ENCODE measurements at places on chromosomes 4 and X. TPM values are rescaled to one million over a fixed set of nuclear protein-coding genes. Genes with fewer than 3 reads are reported as not detected.

DNA sequence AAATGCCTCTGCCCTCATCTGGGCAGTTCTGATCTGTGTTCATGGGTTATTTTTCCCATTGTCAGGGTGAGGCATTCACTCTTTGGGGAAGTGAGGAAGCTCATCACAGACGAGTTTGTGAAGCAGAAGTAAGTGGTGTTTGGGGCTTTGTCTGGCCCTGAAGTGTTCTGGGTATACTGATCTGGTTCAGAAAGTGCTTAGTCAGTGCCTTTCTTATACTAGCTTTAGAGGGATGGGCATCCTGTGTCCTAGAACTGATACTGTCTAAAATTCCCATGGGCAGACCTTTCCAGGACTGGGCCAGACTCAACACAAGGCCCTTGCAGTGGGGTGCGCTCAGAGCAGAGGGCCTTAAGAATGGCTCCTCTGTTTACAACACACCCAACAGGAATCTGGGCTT, 6.4 kb downstream of the TRO start:
- no peak overlapping the region for H3K4me3 ChIP-seq
- H3K27ac ChIP-seq = no peak overlapping the region
- no peak for DNase-seq
- no peaks in the 10 kb centered on the region for H3K27me3 ChIP-seq

The USP17L24 gene
- total RNA-seq = not detected

- H3K36me3 ChIP-seq = no peaks in the 10 kb centered on the region
- DNase-seq = no peak
- no peak overlapping the region for H3K27ac ChIP-seq
- H3K27me3 ChIP-seq = no peaks in the 10 kb centered on the region
- no peak overlapping the region for H3K4me3 ChIP-seq
Measured at GRCh38 chrX:46317163-46317562, 228.1 kb downstream of the ZNF674 start.

The GYPB gene
- not detected for total RNA-seq

GRCh38 chr4:39548425-39549067, 21.3 kb upstream of the UGDH start:
- no peaks in the 10 kb centered on the region for H3K36me3 ChIP-seq
- H3K4me3 ChIP-seq = no peak overlapping the region
- no peaks in the 10 kb centered on the region for H3K27me3 ChIP-seq
- peaks cover 6% of the 10 kb centered on the region for H3K4me1 ChIP-seq

The ZNF718 gene
- 19.5 TPM for total RNA-seq

DNA sequence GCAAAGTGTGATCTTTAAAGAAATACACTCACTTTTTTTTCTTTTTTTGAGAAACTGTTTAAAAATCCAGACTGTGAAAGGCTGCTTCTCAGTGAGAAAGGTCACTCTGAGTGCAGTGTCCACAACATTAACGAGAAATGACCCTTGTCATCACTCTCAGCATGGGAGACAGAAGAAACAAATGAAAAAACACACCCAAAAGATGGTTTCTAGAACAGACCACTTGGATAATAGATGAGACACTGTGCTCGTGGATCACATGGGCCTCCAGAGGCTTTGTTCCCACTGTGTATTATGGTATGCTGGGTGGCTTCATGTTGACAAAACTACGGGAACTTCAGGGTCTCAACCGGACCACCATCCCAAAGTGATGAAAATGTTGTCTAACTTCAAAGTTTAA, 64.9 kb downstream of the NEUROG2 start:
- no peak for DNase-seq
- H3K4me1 ChIP-seq = no peaks in the 10 kb centered on the region
- H3K27me3 ChIP-seq = no peaks in the 10 kb centered on the region
- H3K36me3 ChIP-seq = no peaks in the 10 kb centered on the region
- H3K4me3 ChIP-seq = no peak overlapping the region

The CLNK gene
- total RNA-seq = not detected

DNA sequence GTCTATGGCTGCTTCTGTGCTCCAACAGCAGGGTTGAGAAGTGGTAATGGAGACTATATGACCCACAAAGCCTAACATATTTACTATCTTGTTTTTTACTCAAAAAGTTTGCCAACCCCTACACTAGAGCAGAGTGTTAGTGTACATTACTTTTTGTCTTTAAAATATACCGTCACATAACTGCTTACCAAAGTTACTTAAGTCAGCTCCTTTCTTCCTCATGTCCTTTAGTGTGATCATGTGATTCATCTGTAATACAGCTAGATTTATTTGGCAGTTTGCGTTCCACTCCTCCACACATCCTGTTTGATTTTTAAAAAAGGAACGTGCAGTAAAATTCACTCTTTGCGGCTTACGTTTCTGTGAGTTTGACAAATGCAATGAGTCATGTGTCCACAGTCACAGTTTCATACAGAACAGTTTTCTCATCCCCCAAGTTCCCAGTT, 162.4 kb upstream of the GPRIN3 start:
- H3K4me3 ChIP-seq = no peak overlapping the region
- DNase-seq = no peak
- no peaks in the 10 kb centered on the region for H3K4me1 ChIP-seq
- no peak overlapping the region for H3K27ac ChIP-seq

GRCh38 chr4:40486534-40486933, 143.1 kb downstream of the RBM47 start:
- no peaks in the 10 kb centered on the region for H3K4me1 ChIP-seq
- H3K4me3 ChIP-seq = no peak overlapping the region
- no peaks in the 10 kb centered on the region for H3K27me3 ChIP-seq
- H3K27ac ChIP-seq = no peak overlapping the region

- DNase-seq = peak; percentile 17
- H3K27ac ChIP-seq = no peak overlapping the region
- H3K4me1 ChIP-seq = no peaks in the 10 kb centered on the region
- no peaks in the 10 kb centered on the region for H3K27me3 ChIP-seq
- peaks cover 4% of the 10 kb centered on the region for H3K36me3 ChIP-seq
- H3K4me3 ChIP-seq = no peak overlapping the region
Measured at GRCh38 chr4:7581477-7581876, 146.7 kb upstream of the PSAPL1 start.

DNA sequence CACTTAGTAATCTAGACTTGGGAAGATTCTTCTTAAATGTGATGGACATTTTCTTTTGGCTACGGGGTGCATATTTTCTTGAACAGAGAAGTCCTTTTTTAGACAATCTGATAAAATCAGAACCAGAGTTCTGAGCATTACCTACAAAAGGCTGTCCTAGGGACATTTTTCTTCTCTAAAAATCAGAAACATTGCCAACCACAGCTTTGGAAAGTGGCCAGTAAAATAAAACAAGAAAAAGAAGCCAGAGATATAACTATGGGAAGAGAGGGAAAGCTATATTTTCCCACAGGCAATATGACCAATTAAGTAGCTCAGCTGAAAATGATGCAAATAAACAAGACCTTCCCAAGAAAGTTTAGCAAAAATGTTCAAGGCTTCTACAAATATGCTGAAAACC, 55.9 kb downstream of the MXRA5 start:
- H3K27ac ChIP-seq = no peak overlapping the region
- no peak overlapping the region for H3K4me3 ChIP-seq
- H3K4me1 ChIP-seq = no peaks in the 10 kb centered on the region
- H3K36me3 ChIP-seq = no peaks in the 10 kb centered on the region
- no peak for DNase-seq
- no peaks in the 10 kb centered on the region for H3K27me3 ChIP-seq

GRCh38 chrX:70988425-70988824, 57.5 kb upstream of the SLC7A3 start:
- DNase-seq = no peak
- no peaks in the 10 kb centered on the region for H3K36me3 ChIP-seq

GRCh38 chr4:18803781-18804180, 782.2 kb upstream of the LCORL start:
- H3K4me3 ChIP-seq = no peak overlapping the region
- no peaks in the 10 kb centered on the region for H3K27me3 ChIP-seq
- H3K27ac ChIP-seq = no peak overlapping the region

The HSFX2 gene
- not detected for total RNA-seq

- no peaks in the 10 kb centered on the region for H3K4me1 ChIP-seq
- H3K36me3 ChIP-seq = no peaks in the 10 kb centered on the region
- no peak for DNase-seq
- no peaks in the 10 kb centered on the region for H3K27me3 ChIP-seq
- H3K4me3 ChIP-seq = no peak overlapping the region
Measured at GRCh38 chrX:140389331-140389730, 115.5 kb downstream of the SOX3 start.

The MAGEA11 gene
- total RNA-seq = not detected

GRCh38 chrX:154828016-154828408, 6.5 kb downstream of the SMIM9 start:
- H3K4me1 ChIP-seq = no peaks in the 10 kb centered on the region
- H3K27ac ChIP-seq = no peak overlapping the region
- H3K36me3 ChIP-seq = no peaks in the 10 kb centered on the region
- no peaks in the 10 kb centered on the region for H3K27me3 ChIP-seq

The TRPC3 gene
- 0.57 TPM for total RNA-seq

The MED14 gene
- total RNA-seq = 117 TPM

The ACOX3 gene
- 10.2 TPM for total RNA-seq

DNA sequence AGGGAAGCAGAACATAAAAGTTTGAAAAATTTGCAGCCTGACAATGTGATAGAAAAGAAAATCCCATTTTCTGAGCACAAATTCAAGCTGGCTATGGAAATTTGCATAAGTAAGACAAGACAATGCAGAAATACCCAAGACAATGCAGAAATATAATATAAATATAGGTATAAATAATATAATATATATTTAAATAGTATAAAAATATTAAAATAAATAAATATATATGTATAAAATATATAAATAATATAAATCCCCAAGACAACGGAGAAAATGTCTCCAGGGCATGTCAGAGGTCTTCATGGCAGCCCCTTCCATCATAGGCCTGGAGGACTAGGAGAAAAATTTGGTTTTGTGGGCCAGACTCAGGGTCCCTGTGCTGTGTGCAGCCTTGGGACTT, 125.0 kb upstream of the AADAT start:
- no peaks in the 10 kb centered on the region for H3K4me1 ChIP-seq

The PIR gene
- 9.4 TPM for total RNA-seq

The CYLC1 gene
- total RNA-seq = not detected

DNA sequence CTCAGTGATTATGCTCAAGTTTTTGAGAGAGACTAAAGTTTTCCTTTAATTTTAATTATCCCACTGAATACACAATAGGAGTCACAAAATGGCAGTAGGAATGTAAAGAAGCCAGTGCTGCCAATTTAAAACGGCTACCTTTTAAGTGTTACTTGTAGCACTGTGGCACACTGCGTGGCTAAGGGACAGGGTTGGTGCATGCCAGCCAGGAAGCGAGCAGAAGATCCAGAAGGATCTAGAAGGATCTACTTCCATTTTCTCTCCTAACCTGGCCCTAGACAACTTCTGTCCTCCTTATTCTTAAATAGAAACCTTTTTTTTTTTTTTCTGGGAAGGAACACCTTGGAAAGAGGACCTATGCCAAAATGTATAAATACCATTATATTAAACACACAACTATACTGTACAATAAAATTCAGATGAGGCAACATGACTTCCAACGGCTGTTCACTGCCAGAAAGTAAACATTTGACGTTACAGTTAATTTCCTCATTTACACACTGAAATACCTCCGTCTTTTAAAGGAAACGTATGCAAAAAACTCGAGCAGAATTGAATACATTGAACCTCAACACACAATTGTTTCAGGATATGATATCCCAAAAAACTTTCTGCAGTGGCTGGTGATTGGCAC, 2.7 kb downstream of the USP26 start:
- H3K4me1 ChIP-seq = no peaks in the 10 kb centered on the region
- no peaks in the 10 kb centered on the region for H3K36me3 ChIP-seq
- H3K4me3 ChIP-seq = no peak overlapping the region
- no peaks in the 10 kb centered on the region for H3K27me3 ChIP-seq

GRCh38 chr4:69214716-69215115, at the start of gene UGT2B11:
TSS of gene UGT2B11 (minus strand) at chr4:69214748. CDS start at chr4:69214722, 26 bp downstream.
- no peak within 1 kb of the TSS for H3K4me3 ChIP-seq
- H3K27ac ChIP-seq = no peak within 1 kb of the TSS
- H3K36me3 ChIP-seq = no peaks in the 10 kb centered on the region
- no peak for DNase-seq
- H3K4me1 ChIP-seq = no peaks in the 10 kb centered on the region

- no peak overlapping the region for H3K4me3 ChIP-seq
- no peaks in the 10 kb centered on the region for H3K4me1 ChIP-seq
Measured at GRCh38 chr4:88616275-88617150, 24.2 kb downstream of the HERC3 start.

The FHDC1 gene
- total RNA-seq = 27.7 TPM

The MRFAP1L1 gene
- 54.3 TPM for total RNA-seq

DNA sequence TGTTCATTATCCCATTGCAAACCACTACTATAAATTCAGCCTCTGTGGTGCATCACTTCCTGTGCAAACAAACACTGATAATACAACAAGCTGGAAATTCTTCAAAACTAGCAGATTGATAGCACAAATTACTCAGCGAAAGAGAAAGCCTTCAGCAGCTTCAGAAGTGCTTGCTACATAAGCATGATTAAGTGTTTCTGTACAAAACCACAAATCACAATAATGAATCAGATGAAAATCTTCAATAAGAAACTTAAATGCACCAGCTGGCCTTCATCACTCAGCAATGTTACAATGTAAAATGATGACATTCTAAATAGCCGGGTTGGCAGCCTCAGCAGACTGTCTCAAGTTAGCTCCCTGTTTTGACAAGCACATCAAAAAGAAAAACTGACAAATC, 262.2 kb downstream of the SPOCK3 start:
- DNase-seq = no peak
- H3K4me3 ChIP-seq = no peak overlapping the region
- no peaks in the 10 kb centered on the region for H3K27me3 ChIP-seq
- no peaks in the 10 kb centered on the region for H3K4me1 ChIP-seq
- H3K36me3 ChIP-seq = no peaks in the 10 kb centered on the region

The ZAR1 gene
- total RNA-seq = 0.78 TPM

- H3K4me3 ChIP-seq = no peak overlapping the region
- no peak overlapping the region for H3K27ac ChIP-seq
- no peak for DNase-seq
- H3K36me3 ChIP-seq = no peaks in the 10 kb centered on the region
Measured at GRCh38 chr4:22764183-22764582, 71.4 kb downstream of the GBA3 start.

DNA sequence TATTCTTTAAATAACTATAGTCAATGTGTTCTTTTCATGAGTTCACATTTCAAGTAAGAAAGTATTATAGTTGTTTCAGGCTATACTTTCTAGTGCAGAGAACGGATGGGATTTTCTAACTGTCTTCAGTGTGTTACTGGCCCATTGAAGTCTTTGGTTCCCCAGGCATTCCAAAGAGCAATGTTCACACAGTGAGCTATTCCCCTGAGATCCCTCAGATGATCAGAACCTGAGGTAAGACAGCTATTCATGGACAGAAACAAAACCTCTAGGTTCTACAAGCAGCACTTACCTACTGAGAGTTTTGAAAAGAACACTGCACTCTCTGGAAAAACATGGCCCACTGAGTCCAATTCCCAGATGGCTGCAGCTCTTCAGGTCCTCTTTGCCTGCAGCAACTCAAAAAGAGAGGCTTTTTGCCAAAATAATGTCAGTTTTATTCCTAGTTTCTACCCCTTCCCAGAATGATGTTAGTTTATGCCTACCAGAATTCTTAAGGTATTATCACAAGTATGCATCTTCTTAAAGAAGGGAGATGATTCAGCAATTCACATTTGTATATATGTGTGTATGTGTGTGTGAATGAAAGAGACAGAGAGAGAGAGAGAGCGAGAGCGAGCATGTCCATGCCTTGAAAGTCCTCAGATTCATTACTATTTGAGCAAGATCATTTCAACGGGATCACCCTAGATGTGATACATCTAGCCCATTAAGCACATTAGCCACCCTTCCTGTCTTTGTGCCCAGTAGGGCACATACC, 146.1 kb downstream of the PDHA2 start:
- H3K36me3 ChIP-seq = no peaks in the 10 kb centered on the region
- no peak for DNase-seq
- H3K27ac ChIP-seq = no peak overlapping the region
- no peaks in the 10 kb centered on the region for H3K27me3 ChIP-seq

GRCh38 chr4:185054886-185055285, 36.6 kb downstream of the HELT start:
- no peaks in the 10 kb centered on the region for H3K27me3 ChIP-seq
- H3K27ac ChIP-seq = no peak overlapping the region
- H3K4me1 ChIP-seq = peaks cover 14% of the 10 kb centered on the region
- DNase-seq = no peak

Data from H1 (cell line).